Activated CD4-positive, alpha-beta T cell treated with anti-CD3 and anti-CD28 coated beads, Interleukin-2, amount 10 ng/mL, durations not matched to agents 7 days and 5 days (primary cell): ENCODE measurements at places on chromosomes 6 and 20.

DNA sequence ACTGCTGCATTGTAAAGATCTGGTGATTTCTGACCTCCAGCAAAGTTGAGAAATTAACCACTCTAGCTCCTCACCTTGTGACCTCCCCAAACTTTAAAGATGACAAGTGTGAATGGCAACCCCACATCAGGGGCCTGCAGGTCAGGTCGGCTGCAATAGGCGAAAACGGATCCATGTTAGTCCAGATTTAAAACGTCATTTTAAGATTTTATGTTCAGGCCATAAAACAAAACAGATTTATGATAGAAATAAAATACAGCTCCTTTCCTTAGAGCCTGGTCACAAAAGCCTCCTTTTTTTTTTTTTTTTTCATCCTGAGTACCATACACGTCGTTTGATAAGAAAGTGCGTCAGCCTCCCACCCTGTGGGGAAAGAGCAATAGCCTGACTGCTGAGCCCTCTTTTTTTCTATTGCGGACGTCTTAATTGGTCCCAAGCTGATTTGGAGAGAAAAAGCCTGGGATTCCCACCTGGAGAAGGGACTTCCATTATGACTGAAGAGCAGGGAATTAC lies 519.2 kb upstream of the NOX3 start:
- no peak for DNase-seq

DNA sequence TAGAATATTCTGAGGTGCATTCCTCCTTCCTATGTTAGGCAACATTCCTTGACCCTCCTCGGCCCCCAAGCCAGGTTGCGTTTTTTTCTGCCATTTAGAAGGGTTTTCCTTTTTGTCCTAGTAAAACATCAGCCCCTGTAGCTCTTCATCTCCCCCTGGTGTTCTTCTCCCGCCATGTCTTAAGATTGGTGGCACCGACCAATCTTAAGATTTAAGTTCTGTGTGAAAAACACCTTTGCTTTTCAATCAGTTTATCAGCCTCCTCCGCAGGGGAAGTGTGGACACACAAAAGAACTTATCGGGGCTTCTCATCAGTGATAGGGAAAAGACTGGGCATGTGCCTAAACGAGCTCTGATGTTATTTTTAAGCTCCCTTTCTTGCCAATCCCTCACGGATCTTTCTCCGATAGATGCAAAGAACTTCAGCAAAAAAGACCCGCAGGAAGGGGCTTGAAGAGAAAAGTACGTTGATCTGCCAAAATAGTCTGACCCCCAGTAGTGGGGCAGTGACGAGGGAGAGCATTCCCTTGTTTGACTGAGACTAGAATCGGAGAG lies 719 bp upstream of the EDN1 start:
- peak; percentile 66 for DNase-seq

- DNase-seq: no peak
Measured at GRCh38 chr6:37503309-37503965, 3.7 kb upstream of the CCDC167 start.

DNA sequence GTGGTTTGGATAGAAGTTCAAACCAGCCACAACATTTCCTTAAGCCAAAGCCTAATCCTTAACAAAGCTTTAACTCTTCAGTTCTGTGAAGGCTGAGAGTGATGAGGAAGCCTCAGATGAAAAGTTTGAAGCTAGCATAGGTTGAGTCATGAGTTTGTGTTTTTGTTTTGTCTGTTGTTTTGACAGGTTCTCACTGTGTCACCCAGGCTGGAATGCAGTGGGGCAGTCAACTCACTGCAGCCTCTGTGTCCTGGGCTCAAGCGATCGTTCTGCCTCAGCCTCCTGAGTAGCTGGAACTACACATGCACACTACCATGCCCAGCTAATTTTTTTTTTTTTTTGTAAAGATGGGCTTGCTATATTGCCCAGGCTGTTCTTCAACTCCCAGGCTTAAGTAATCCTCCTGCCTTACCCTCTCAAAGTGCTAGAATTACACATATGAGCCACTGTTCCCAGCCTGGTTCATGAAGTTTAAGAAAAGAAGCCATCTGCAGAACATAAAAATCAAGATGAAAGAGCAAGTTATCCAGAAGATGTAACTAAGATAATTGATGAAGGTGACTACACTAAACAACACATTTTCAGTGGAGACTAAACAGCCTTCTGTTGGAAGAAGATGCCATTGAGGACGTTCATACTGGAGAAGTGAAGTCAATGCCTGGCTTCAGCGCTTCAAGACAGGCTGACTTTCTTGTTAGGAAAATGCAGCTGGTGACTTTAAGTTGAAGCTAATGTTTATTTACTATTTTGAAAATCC lies 96.2 kb downstream of the SMAP1 start:
- DNase-seq: no peak

DNA sequence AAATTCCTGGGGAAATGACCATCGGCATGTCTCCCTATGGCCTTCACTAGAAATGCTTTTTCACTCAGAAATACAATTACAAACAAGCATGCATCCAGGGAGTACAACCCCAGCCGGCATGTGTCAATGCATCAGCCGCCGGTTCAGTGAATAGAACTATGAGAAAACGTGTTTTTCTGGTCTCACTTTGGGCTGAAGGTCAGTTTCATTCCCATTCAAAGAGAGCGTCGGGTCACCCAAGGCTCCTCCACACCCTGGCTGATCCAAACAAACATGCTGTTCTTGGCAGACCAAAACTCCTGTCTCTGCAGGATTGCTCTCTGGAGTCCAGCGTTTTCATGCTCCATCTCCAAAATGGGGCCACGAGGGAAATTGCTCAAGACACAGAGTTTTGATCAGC lies 35.5 kb upstream of the NXT1 start:
- DNase-seq: no peak

- DNase-seq: no peak
Measured at GRCh38 chr6:93218096-93218495, 201.3 kb downstream of the EPHA7 start.

DNA sequence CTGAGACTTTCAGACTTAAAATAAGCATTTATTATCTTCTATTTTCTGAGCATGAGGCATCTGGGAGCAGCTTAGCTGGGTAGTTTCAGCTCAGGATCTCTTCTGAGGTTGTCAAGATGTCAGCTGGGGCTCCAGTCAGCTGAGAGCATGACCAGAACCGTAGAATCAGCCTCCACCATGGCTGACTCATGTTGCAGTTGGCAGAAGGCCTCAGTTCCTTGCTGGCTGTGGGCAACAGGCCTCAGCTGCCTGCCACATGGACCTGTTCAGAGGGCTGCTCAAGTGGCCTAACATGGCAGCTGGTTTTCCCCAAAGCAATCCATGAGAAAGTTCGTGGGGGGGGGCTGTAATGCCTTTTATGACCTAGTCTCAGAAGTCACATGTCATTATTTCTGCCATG lies 142.3 kb downstream of the LY86 start:
- DNase-seq: no peak

DNA sequence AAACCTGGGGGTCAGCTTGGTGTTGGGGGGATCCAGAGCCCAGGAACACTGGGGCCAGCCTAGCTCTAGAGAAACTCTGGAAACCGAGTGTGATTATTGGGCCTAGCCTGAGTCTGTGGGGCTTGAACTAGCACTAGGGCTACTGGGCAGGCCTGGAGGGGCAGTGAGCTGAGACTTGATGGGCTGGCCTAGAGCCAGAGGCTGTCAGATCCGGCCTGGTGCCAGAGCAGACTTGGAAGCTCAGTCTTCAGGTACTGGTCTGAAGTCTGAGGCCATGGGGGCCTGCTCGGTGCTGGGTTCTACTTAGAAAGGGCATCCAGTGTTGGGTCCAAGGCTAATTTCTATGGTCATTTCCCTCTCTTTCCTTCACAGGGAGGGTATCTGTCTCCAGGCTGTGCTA lies 2.7 kb downstream of the DEFB112 start:
- no peak for DNase-seq

- no peak for DNase-seq
Measured at GRCh38 chr6:151497905-151498304, 4.1 kb downstream of the CCDC170 start.

GRCh38 chr6:132153221-132153898 lies 202.2 kb upstream of the CCN2 start:
- DNase-seq: no peak

DNA sequence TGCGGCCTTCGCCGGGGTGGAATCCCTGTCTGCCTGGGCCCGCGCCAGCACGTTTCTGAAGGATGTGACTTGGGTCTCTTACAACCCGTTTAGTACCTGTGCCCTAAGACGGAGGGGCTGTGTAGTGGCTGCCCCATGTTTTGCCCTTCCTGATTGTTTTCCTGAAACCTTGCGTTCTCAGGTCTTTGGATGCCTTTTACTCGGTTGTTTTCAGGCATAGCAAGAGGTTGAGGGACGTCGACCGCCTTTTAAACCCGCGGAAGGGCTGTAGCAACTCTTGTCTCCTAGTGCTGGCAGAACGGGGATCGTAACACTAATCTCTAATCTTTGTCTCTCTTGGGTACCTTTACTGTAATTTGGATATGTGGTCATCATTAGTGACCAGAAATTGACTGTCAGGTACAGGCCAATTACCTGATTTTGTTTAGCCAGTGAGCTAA lies 706 bp upstream of the NANP start:
- no peak for DNase-seq

DNA sequence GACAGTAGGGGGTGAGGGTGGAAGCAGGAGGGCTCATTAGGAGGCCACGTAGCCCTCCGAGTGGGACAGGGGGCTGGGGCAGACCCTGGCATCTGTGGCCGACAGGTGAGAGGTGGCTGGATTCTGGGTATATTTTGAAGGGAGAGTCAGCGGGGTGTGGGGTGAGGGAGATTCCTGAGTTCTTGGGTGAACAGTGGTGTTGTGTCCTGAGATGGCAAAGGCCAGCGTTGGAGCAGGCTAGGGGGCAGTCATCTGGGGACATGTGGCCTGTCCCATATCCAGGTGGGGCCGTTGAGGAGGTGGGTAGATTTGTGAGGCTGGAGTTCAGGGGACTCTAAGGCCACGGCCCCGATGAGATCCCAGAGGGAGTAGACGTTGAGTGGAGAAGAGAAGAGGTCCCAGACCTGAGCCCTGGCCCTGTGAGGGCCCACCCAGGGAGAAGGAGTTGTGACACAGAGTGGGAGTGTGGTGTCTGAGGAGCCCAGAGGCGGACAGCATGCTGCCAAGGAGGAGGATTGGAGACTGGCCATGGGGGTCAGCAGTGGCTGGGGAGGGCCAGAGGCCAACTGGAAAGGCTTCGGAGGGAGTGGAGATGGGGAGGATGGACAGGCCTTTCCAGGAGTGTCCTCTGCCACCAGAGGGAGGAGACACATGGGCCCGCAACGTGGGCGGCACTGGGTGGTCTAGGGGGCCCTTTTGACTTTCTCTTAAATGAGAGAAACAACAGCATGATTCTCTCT lies 19.6 kb downstream of the PACSIN1 start:
- no peak for DNase-seq

GRCh38 chr6:142297996-142298753 lies 3.6 kb upstream of the ADGRG6 start:
- DNase-seq: no peak

DNA sequence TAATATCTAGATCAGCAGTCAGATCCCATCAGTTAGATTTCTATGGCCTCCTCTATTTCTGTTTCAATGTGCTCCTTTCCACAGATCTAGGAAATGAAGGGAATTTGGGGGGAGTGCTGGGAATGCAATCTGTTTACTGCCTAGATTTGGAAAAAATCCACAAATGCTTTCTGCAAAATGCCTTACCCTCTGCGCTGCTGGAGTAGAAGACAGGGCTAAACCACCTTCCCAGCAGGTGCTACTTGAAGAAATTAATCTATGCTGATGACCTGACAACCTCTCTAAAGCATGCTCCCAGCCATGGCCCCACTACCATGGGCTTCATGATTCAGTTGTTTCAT lies 46.2 kb downstream of the LY86 start:
- DNase-seq: no peak

DNA sequence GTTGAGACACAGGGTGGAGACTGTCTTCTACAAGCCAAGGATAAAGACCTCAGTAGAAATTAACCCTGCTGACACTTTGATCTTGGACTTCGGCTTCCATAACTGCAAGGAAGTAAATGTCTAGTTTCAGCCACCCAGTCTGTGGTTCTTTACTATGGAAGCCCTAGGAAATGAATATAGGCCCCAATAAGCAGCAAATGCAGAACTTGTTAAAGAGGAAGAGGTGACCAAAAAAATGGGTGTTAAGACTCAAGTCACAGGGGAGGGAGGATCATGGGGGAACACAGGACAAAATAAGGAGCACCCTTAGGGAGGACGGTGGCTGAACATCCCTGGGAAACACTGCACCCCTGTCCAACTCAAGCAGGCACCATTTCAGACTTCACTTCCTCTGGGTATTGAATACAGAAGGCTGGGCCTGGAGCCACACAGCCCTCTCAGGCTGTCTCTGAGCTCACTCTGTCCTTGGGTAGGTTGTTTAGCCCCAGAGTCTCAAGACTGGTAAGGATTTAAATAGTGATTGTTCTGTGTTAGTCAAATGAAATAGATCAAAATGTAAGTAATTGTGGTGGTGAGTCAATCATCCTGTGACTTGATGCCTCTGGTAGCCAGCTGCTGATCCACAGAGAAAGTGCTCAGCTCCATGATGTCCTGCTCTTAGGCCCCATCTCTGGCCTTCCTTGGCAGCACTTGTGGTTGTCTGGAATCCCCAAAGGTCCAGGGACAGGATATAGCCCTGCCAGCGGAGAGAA lies 30.5 kb upstream of the SIRPD start:
- no peak for DNase-seq

GRCh38 chr6:54801669-54802068 lies 44.9 kb upstream of the FAM83B start:
- no peak for DNase-seq

DNA sequence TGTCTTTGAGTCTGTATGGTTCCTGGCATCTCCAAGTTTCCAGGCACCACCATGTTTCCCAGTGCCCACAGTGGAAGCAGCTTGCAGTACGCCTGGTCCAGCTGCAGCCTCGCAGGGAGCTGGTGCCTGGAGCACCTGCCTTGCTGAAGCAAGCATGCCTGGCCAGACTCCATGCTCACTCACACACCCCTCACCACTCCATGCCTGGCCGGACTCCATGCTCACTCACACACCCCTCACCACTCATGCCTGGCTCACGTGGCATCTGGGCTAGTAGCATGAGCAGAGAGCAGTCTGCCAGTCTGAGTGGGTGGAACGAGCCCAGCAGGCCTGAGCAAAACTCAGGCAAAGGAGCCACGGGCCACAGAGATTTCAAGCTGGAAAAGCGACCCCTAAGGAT lies 214.3 kb downstream of the TFAP2C start:
- no peak for DNase-seq

- DNase-seq: no peak
Measured at GRCh38 chr6:158023597-158023939, 41.9 kb downstream of the SYNJ2 start.

DNA sequence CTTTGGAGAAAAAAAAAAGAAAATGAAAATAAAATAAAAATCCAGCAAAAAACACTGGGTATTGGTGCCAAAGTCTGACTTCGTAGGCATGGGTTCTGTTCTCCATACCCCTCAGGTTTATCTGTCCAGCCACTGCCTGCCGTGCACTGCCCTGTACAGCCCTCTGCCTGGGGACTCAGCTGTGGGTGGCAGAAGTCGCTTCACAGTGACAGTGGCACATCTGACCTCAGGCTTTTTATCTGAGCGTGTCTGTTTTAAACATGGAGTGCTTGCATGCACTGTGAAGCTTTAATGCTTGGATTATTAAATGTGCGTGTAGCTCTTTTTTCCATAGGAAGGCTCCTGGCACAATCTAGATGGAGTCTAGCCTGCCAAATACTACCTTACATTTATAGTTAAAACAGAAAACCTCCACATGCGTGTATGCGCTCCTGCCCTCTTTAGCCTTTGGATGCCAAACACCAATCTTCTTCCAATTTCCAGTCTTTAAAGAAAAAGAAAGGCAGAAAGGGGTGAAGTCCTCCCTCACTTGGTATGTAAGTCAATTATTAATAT lies 375.5 kb downstream of the UTRN start:
- DNase-seq: no peak

- no peak for DNase-seq
Measured at GRCh38 chr6:154509421-154510143, 903 bp downstream of the CNKSR3 start.

- no peak for DNase-seq
Measured at GRCh38 chr20:57513199-57513598, 11.7 kb downstream of the CTCFL start.
